ENCODE measurements at places on chromosomes 4 and X.

DNA sequence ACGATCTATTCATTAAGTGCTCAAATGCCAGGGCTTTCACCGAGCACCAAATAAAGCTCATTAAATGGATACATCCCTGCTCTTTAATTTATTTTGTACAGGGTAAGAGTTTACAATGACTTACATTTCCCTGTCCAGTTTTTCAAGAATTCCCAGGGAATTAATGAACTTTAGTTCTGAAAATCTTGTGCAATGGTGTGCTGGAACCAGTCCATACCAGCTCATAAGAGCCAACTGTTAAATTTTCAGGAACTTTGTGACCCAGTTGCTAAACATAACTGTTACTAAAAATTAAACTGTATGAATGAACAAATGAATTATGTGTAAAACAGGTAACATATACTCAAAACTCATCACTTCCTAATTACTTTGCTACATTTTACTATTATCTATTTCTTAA, 191.7 kb upstream of the RASGEF1B start:
- DNase-seq: no peak

DNA sequence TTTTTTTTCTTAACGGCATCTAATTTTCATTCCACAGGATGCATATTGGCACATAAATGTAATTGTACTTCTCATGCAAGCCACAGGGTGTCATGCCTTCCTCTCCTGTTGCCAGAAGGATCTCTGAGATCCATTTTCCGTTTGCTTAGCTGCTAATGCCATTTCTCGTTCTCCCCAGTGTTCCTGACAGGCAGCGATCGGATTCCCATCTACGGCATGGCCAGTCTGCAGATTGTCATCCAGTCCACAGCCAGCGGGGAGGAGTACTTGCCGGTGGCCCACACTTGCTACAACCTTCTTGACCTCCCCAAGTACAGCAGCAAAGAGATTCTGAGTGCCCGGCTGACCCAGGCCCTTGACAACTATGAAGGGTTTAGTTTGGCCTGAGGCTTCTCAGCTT, 8.9 kb upstream of the NAP1L5 start:
- peak; percentile 64 for DNase-seq

DNA sequence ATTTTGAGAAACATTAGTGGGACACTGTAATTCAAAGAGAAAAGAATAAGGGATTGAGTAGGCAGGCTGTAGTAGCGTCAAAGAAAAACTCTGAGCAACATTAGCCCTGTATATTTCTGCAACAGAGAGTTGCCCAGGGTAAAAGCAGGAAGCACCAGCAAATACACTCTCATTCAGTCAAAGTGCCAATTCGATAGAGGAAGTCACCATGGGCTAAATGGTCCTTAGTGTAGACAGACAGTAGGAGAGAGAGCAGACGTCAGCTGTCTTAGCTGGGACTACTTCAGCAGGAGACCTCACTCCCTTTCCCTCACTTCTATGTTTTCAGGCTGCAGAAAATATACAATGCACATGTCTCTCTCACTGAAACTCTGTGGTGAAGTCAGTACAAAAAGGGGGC, 2073.8 kb upstream of the TENM3 start:
- DNase-seq: no peak

DNA sequence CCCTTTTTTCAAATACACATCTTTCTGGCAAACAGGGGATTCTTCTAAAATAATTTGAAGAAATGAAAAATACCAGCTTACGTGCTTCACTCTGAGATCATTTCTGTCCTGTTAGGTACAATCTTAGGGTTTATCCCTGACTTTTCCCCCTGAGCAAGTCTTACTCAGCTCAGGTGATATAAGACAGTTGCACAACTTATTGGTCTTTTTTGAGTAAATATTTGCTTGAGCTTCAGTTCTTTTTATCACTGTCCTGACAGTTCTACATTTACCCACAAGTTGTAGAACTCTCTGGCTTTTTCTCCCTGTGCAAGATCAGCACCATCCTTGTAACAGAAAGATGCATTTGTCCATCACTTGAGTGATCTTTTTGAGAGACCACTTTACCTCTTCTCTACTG, 84.9 kb downstream of the MID1IP1 start:
- DNase-seq: no peak

DNA sequence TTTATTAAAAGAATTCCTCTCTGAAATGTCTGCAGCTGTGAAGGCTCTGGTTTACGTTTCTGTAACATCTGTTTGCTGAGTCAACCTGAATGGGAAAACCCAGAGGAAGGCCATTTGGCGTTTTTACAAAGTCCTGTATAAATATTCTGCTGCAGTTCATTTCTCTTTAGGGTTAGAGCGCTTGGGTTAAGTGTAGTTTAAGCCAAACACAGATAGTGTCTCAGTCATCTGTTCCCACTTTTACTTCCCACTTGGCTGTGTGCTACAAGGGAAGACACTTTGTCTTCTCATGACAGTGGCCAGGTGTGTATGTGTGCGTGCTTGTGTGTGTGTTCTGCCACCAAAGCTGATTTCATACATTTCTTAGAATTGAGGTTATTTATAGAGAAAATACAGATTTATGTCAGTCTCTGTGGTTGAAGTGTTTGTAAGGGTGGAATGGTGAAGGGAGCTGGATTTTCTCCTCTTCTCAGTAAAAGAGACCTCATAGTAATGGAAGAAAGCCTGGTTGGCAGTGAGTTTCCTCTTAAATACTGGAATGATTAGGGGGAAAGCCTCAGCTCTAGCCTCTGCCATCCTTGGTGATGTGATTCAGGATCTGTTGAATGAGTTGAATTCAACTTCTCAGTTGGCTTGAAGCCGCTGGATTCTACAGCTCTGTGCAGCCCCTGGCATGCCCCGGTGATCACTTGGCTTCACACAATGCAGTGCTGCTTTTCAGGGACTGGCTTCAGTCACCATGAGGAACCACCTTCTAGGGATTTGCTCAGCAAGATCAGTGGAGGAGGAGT, 50.6 kb downstream of the JADE1 start:
- peak; percentile 72 for DNase-seq

- DNase-seq: no peak
These were observed 498 bp downstream of the MAGEA10 start for GRCh38 chrX:152137771-152138387.

DNA sequence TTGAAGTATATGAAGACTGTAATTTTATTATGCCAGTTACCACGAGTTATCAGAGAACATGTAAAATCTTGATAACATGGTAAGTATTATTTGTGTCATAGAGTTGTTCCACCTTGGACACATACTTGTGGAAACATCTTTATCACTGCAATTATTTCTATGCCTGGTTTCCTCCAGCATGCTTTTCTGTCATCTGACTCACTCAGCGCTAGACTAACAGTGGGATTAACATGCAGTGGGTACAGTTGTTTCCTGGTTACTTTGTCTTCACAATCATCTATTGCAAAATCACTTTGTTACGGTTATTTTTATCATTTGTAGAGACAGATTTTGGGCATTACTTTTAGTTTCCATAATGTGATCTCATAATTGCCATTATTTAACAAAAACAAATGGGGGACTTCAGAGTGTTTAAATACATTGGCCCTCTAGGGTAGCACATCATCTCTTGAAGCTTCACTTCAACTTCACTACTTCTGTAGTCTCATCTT, at the start of gene STATH:
Gene STATH (plus strand): TSS at position 441 of the 491 bp plus-strand sequence. CDS start 2,472 bp downstream, outside the sequence.
- DNase-seq: no peak

- DNase-seq: no peak
These were observed 104.7 kb upstream of the BCOR start for GRCh38 chrX:40202456-40202855.

DNA sequence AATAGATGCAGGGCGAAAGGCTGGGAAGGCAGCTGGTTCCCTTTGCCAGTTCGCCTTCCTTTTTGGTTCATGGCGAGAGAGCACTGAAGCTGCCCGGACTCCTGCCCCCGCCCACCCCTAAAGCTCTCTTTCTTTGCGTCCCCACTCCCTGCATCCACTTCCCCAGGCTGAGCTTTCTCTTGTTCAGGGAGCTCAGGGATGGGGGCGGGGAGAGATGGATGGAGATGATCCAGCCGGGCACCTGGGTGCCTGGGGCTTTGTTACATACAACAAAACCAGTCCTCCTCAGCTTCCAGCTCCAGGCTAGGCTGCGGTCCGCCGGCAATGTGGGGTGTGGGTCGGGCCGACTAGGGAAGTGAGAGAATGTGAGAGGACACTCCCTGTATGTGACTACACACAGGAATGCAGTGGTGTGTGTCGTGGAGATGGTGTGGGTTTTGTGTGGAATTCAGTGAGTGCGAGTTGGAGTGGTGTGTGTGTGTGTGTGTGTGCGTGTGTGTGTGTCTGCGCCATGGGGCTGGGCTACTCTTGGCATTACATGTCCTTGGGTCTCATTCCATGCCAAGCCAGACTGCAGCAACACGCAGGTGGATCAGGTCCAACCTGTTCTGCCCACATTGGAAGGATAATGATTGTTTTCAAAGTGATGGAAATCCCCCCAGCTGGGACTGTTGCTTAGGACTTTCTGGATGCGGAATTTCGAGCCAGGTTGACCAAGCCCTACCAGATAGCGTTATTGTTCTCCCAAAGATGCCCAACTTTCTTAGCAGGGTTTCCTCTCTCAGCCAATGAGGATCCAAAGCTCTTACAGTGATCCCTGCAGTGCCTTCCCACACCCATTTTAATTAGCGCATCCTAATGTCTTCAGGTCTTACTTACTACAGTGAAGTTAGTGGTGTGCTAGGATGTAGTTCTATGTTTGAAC, 149.4 kb upstream of the CHRDL1 start:
- DNase-seq: no peak

- DNase-seq: peak; percentile 64
These were observed 325.5 kb downstream of the BCOR start for GRCh38 chrX:39772057-39772832.

DNA sequence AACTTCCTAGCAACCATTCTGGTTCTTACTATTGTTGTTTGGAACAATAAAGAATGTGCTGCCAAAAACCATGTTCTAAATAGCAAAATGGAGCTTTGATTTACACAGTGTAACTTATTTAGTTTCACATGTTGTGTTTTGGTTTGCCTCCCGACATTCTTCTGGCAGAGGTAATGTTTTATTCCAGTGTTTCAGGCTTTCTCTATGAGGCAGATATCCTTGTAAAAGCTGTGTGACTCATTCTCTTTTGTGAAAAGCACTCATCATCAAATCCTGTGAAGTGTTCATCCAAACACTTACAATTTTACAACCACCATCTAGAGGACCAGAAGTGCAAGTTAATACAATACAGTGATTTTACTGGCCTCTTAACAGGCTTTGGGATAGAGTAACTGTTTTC, 219.0 kb upstream of the GIMD1 start:
- peak; percentile 76 for DNase-seq

DNA sequence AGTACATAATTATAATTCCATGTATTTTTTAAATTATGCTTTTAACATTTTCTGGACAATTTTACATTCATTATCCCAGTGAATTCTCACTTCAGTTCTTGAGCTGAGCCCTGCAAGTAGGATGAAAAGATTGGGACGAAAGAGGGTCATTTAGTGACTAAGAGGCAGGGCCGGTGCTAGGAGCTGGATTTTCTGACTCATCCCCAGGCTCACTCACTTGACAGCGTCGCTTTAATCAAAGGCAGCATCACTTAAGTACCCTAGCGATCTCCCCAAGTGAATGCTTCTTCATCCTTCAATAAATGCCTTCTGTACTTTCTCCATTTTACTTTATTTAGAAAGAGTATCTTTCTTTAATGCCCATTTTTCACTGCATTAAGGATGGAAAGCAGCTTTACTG, 263.6 kb downstream of the HS3ST1 start:
- peak; percentile 45 for DNase-seq

- DNase-seq: no peak
These were observed 87.7 kb downstream of the FAM53A start for GRCh38 chr4:1596393-1596792.

DNA sequence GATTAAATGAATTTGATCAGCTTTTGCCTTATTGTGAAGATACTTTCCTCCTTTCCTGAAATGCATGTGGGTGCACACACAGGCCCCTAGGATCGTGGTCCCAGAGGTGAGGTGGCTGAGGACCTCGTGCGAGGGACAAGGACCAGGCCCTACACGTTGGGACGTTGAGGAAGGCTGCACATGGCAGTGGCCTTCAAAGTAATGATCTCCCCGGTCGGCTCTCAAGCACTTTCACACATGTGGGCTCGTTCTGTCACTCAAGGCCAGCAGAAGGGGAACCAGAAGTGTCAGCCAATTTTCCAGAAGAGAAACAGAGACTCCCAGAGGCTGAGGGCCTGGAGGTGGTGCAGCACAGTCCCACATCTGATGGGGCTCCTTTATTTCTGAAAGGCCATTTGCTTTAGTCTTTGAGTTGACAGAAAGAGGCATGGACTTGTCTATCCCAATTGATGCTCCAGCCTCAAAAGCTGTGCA, 196.8 kb downstream of the AFAP1 start:
- DNase-seq: no peak

DNA sequence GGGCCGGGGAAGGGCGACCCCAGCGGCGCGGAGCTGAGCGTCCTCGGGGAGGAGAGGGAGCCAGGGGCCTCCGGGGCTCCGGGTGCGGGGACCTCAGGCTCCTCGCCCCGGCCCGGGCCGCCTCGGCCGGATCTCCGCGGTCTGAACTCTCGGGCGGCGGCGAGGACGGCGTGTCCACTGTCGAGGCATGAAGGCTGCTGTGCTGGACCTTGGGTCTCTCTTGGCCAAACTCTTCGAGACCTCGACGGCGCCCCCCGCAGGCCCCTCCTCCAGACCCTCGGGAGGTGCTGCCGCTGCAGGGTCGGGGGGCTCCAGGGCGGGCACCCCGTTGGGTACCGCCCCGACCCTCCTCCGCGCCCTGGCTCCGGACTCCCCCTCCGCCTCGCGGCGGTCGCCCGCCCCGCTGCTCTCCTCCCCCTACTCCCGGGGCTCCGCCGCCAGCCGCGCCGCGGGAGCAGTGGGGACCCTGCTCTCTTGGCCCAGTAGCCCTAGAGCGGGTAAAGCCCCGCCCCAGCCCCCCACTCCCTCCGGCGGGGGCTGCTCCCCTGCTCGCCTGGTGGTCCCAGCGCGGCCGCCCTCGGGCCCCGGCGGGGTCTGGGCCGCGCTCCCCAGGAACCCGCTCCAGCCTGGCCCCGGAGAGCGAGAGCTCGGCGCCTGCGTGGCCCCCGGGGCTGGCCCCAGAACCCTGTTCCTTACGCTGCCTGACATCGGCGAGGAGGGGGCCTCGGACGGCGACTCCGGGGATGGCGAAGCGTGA, 564 bp downstream of the FAM149A start:
- no peak for DNase-seq

DNA sequence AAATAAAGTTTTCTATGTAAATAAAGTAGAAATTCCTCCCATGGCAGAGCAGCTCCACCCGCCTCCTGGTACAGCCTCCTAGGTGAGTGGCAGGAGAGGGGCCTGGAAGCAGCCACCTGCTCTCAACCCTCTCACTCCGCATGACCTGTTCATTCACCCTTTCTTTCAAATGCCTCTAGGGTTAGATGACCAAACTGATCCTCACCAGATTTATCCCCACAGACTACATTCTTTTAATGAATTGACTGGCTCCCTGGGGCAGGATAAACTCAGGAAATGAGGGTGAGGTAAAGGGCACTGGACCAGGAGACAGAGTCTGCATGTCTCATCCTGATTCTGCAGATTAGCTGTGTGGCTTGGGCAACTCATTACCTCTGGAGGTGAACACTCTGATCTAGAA, 32.6 kb upstream of the NKX6-1 start:
- no peak for DNase-seq

GRCh38 chr4:26568446-26568994, 15.4 kb upstream of the TBC1D19 start:
- peak; percentile 93 for DNase-seq

GRCh38 chrX:11953615-11954014, 184.7 kb upstream of the FRMPD4 start:
- peak; percentile 94 for DNase-seq
